Muscle of arm (tissue), 14 donors: ENCODE measurements at places on chromosomes 2 and 18.

DNA sequence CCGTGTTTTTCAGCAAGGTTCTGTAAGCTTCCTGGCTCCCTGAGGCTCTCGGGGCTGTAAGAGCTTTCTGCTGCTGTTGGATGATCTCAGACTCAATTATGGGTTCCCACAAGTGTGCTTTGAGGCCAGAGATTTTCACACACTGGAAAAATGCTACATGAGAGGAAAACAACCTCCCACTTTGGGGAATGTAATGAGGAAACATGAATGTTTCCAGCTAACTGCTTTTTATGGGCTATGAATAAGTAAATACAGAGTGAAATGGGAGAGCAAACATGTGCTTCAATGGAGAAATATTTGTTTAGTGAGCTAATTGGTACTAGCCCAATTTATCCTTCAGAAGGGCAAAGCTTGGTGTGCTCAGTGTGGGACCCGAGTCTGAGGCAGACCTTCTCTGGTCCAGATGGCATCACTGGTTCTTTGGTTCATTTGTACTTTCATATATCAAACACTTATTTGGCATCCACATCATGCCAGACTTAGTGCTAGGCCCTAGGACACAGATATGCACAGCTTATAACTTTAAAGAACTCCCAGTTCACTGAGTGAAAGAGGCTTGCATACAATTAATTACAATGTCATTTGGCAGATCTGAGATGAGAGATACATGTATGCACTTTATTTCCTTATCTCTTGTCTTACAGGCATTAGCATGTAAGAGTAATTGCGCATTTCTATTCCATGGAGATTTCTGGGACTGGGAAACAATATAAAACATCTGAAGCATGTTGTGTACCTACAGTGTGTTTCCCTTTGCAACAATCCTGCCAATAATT is 248.8 kb downstream of the RDH14 start:
- peak; percentile 42 for DNase-seq

DNA sequence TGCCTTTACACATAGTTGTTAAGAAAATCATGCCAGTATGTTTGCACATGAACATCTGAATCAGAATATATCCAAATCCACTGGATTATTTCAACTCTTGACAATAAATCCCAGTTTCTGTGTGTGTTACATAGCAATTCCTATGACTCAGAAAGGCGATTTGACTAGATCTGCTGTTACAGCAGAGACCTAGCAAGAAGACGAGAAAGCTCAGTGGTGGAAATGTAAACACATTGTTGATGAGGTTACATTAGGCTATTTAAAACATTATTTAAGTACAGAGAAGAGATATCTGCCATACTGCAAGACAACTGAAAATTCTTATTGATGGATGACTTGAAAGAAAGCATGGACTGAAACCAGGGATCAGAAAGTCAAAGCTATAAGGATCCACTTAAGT is 73.0 kb upstream of the SMIM21 start:
- no peak for DNase-seq

DNA sequence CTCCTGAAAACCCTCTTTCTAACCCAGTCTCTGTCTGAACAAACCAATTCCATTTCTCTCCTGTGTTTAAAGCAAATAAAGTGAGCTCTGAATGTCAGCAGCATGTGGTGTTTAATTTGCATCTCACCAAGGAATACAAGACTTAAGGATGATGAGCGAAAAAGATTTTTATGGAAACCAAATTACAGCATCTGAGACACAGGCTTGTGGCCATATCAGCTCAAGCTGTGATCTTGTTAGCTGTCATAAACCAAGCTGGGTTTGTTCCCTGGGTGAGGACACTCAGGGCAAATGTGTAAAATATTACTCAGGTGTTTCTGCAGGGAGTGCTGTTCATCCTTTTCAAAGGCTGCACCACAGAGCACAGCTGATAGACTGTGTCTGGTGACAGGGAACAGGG is 129.3 kb upstream of the REV1 start:
- DNase-seq, result no peak

DNA sequence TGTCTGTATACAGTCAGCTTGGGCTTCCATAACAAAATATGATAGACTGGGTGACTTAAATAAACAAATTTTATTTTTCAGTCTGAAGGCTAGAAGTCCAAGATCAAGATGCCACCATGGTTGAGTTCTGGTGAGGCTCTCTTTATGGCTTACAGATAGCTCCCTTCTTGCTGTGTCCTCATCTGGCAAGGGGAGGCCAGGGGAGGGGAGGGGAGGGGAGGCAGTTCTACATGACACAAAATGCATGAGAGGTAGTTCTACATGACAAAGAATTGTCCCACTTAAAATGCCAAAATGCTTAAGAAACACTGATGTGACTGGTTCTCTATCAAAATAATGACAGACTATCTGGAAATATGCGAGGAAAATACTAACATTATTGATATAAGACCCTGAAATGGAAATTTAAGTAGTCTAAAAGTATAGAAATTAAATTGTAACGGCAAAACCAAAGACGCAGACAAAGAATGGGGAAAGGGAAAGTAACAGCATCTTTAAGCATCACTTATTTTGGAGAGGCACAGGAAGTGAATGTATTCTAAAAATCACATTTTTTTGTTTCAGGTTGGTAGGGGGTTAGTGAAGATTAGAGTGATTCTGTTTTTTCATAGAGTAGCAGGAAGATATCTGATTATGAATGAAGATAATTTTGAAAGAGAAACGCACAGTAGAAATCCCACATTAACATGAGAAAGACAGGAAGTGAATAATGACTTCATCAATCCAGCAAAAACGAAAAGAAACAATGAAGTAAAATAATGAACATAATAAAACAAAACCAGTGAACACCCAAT is 131.4 kb downstream of the STRN start:
- no peak for DNase-seq

DNA sequence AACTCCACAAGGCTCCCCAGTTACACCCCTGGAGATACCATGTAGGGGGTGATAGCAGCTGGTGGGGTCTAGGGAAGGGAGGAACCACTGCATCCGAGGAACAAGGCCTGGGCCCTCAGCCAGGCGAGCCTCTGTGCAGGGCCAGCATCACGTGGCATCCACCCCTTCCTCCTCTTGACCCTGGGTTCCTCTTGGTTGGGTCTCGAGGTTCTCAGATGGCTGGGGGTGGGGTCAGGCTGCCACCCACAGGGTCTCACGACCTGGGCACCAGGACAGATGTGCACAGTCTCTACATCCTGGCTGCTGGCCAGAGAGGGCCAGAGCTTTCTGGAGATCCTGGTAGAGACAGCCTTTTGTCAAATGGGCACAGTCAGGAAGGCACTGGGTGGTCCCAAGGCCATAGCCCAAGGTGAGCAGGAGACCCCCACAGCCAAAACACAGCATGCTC is 10.4 kb downstream of the HS6ST1 start:
- no peak for DNase-seq

DNA sequence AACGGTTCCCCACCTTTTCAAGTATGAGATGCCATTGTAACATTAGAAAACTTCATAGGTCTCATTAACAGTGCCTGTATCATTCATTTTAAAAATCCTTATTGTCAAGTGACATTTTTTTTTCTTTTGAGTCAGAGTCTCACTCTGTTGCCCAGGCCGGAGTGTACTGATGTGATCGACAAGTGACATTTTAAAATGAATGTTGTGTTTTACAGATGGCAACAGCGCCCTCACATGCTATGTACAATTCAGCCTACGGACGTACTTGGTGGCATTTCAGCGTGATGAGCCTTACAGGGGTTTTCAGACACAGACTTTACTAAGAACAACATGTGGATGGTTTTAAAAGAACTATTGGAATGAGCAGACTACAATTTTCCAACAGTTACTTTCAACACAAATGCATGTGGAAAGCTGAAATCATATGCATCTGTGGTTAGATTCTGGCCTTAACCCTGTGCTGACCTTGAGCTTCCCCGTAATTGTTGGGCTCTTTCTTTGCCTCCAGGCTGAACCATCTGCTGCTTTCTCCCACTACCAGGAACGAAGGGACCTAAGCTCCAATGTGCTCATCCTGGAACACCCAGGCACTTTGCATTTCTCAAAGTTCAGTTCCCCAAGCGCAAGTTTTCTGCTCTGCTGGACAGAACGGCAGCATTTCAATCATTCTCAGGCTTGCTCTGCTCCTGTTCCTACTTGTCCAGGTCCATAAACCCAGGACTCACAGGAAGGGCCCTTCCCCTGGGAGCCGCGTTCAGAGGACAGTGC is 119.9 kb upstream of the NDUFV2 start:
- DNase-seq, result peak; percentile 52

DNA sequence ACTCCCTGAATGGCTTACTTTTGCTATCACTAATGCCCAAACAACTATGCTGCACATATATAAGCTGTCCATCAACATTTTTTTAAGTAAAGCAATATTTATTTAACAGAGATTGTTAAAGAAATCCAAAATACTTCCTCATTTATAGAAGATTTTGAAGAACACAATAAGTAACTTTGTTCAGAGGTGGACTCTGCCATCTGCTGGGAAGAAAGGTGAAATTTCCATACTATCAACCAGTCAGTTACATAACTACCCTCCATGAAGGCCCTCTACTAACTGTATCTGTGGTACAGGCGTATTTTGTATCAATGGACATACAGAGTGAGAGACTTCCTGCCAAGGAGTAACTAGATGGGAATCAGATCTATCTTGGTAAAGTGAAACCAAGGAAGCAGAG is 106.0 kb downstream of the DTNB start:
- peak; percentile 34 for DNase-seq

GRCh38 chr2:203804070-203804469 is 63.5 kb upstream of the CTLA4 start:
- no peak for DNase-seq

DNA sequence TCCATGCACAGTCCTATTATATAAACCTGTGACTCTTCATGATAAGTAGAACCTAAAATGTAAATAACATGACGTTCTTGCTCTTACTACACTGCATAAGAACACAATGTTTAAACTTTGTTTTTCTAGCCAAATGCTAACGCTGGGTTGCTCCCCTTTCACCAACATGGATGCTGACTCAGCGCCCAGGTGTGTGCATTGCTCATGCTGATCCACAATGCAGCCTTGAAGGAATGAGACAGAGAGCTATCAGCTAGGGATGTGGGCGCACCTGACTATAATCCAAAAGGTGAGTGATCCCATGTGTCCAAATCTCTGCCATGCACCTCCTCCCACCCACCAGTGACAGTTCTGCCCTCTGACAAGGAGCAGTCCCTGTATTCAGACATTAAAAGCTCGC is 235.0 kb downstream of the IRS1 start:
- DNase-seq, result no peak

- no peak for DNase-seq
Measured at GRCh38 chr2:157898591-157898996, 22.5 kb upstream of the ACVR1 start.

DNA sequence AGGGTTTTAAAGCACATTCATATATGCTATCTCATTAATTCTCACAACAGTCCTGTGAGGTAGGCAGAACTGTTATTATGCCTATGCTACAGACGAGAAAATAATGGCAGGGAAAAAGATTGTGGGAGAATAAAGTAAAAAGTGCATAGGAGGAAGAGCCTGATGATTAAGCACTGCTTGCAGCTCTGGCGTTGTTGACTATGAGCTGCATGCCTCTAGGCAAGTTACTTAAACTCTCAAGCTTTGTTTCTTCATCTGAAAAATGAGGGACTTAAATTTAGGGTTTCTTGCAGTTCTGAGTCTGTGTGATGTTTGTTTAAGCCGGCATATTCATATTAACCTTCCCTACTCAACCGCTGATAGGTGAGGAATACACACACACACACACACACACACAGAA is 51.6 kb upstream of the RAPH1 start:
- DNase-seq, result no peak

DNA sequence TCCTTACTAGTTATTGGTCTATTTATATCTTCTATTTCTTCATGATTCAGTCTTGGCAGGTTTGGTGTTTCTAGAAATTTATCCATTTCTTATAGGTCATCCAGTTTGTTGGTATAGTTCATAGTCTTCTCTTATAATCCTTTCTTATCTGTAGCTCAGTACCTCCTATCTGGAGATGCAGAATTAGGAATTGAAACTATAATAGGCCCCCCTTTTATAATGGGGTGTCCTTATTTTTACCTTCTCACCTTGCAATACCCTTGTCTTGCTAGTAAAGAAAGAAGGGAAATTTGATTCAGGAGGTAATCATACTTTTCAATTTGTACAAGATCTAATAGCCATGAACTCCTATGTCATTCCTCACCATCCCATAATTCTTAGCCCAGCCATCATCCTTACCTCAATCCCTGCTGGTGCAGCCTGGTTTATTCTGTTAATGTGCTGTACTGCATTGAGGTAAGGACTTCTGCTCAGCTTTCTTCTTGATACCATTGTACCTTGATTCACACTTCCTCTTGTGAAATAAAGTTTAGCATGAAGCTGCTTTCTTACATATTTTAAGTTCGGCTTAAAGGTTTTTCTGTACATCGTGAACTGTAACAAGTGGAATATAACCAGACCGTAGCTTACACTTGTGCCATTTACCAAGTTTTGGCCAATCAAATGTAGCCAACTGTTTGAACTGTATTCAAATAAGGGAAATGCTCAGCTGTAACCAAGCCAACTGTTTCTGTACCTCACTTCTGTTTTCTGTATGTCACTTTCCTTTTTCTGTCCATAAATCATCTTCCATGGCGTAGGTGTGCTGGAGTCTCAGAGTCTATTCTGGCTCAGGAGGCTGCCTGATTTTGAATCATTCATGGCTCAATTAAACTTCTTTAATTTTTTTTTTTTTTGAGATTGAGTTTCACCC is 40.1 kb upstream of the PTH2R start:
- no peak for DNase-seq

DNA sequence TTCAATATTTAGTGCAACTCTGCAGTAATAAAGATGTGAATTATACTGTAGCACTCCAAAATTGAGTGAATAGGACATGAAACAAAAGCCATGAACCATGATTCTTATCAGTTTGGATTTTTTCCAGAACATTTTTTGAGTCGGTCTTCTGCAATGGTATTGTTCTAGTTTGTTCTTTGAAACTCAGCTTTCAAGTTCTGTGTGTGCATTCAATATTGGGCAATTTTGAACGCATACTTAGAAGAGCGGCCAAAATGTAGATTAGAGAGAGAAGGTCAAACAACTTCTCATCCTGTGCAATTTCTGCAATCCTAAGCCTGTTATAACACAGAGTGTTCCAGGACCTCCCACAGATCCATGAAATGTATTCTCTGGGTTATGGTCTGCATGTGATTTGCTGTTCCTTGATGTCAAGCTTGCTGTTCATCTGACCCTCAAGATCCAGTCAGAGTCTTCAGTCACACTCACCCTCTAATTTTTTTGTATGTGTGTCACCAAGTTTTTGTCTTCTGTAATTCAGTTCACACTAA is 48.3 kb downstream of the TSPYL6 start:
- peak; percentile 28 for DNase-seq

DNA sequence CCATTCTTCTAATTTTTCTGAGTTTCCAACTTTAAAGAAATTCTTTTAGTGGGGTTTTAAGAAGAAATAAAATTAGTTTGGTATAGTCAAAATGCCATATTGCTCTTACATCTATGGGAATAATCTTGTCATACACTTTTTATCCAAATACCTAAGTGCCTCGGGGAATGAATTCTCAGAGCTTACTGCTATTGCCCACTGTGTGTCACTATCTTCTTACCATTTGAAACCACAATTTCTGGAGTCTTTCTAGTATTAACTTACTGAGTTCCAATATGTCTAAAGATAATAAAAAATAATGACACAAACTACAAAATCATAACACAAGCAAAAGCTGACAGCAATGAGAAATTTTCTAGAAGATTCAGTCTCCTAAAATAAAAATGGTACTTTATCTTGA is 23.7 kb upstream of the DNAH6 start:
- no peak for DNase-seq
